ENCODE measurements at places on chromosomes 6 and 20.

DNA sequence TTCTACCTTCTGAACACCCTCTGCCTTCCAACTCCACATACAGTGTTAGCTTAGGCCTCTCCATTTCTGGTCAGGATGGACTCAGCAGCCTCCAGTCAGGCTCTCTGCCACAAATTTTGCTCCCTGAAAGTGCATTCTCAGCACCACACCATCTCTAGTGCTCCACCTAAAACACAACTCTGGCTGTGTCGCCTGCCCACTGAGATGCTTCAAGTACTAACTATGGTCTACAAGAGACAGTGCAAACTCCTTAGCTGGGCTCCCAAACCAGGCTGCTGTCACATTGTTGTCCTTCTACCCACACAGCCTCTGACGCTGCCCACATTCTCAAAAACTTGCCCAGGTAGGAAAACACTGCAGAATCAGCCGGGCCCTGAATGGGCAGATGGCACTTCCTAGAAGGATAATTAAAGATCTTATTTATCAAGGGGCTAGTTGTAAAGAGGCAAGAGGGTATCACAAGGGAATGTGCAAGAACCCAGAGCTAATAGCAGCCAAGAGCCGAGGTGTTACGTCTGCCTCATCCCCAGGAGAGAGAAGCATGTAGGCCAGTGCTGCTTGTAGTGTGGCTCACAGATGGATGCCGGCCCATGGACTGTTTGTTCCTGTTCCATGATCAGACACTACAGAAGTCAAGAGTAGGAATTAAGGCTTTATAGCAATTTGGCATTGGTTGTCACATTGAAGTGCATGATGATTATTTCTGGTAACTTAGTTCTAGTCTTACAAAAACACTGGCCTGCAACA, 189.7 kb downstream of the LRFN2 start:
- no peak for DNase-seq

GRCh38 chr6:93304505-93304904, 114.9 kb downstream of the EPHA7 start:
- no peak for DNase-seq

DNA sequence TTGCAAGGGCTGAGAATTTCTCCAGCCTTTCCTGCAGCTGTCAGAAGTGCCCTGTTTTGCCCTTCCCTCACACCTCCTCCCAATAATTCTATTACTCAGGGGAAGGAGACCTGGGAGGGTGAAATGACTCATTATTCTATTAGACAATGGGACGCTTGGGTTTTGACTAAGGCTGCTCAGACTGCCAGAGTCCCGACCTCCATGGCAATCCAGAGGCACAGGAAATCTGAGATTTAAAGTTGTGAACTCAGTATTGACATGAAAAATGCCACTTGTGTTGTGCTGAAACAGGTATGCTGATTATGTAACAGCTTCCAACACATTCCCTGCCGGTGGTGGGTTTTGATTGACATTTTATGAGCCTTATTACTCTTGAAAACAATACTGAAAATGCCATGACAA, 625.9 kb upstream of the FLRT3 start:
- DNase-seq, result no peak

- no peak for DNase-seq
These were observed 95.3 kb downstream of the MLIP start for GRCh38 chr6:54206510-54206909.

GRCh38 chr6:41561931-41562911, 16.0 kb downstream of the FOXP4 start:
- DNase-seq, result no peak

GRCh38 chr6:43088654-43089056, 12.5 kb downstream of the PTK7 start:
- DNase-seq, result no peak

DNA sequence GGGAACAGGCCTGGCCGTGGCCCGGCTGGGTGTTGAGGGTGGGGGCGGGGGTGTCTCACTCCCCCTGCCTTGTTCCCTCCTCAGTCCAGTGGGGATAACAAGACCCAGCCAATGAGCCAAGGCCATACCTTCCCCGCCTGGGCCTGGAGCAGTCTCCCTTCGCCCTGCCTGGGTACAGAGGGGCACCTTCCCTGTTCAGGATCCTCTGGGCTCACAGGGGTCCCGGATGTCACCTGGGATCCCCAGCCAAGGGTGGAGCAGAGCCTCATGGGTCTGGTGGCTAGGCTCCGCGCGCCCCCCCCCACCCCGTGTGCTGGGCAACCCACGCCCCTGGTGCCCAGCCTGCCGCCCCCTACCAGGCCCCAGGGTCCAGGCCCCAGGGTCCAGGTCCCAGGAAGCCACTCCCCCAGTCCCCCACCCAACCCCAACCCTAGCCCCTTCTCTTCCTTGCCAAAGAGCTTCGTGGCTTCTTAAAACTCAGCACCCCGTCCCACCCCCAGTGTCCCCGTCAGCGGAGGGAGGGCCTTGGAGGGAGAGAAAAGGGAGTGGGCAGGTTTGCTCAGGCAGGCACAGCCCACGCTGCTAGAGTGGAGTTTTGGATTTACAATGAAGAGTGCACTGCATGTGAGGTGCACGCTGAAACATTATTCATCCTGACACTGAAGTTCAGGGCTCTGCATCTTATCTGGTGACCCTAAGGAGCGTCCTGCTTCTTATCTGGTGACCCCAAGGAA, 11.8 kb downstream of the HRH3 start:
- no peak for DNase-seq

- DNase-seq, result no peak
These were observed 43.0 kb downstream of the F13A1 start for GRCh38 chr6:6277413-6277812.

GRCh38 chr20:23132930-23133559, 46.9 kb upstream of the CD93 start:
- DNase-seq, result no peak

DNA sequence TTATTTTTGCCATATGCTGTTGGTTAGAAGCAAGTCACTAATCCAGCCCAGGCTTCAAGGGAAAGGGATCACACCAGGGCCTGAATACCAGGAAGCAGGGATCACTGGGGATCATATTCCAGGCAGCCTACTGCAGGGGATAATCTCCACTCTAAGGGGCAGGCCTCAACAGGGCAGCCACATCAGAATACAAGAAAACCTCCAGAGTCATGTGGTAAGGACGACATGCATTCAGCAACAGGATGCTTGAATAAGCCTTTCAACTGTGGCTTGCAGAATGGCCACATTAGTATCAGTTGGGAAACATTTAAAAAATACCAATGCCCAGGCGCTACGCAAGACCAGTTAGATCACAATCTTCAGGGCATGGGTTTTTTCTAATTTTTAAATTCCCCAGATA, 109.1 kb downstream of the LY86 start:
- DNase-seq, result no peak

DNA sequence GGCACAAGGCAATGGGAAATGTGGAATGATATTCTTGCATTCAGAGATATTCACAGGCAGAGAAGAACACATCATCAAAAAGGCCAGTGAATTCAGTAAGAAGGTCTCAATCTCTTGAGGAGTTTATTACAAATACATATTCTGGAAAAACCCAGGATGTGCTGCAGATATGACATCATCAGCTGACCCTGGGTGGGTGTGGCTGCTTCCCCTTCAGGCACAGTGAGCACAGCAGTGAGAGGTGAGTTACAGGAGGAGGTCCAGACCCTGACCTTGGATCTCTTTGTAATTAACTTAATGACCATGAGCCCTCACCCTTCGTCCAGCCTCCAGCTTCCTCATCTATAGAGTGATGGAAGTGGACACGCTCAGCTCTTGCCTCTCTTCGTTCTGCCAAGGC, 147.5 kb upstream of the SYNDIG1 start:
- DNase-seq, result no peak

DNA sequence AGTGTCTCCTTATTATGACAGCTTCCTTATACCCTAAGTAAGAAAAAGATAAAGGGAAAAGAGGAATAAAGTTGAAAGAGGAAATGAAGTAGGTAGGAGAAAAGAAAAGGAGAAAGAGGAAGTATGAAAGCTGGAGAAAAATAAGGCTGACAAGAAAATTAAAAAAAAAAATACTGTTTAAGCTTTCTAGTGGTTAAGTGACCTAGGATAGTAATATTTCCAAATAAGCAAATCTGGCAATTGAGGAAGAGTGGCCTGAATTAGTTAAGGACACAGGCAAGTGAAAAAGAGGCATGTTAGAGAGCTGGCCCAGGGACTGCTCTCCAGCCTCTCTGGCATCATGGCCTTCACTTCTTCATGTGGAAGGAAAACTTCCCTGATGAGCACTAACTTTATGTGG, 76.5 kb upstream of the ADGRF1 start:
- no peak for DNase-seq

All from stimulated activated CD8-positive, alpha-beta memory T cell treated with anti-CD3 and anti-CD28 coated beads, Interleukin-4, amount 100 ng/mL, for 24 hours (primary cell).